Bladder microvascular endothelial cell (primary cell): ENCODE measurements at places on chromosomes 5 and 9. TPM values are rescaled to one million over a fixed set of nuclear protein-coding genes. Genes with fewer than 3 reads are reported as not detected.

CORO2A gene
- total RNA-seq = 0.76 and 2.6 TPM in 2 replicates

EFNA5 gene
- total RNA-seq = 0.81 and 53.3 TPM in 2 replicates

DND1 gene
- total RNA-seq = 0.38 and 0.49 TPM in 2 replicates

PCDHGB6 gene
- total RNA-seq = 1.6 and 3.9 TPM in 2 replicates

FBP2 gene
- not detected in 2 replicates for total RNA-seq

SMIM33 gene
- not detected in 2 replicates for total RNA-seq

ANKRD34B gene
- not detected in 2 replicates for total RNA-seq

FOXD4L4 gene
- total RNA-seq = 0.38 TPM in 1 of 2 replicates, not detected in the other

CCNJL gene
- 3.2 and 8.0 TPM in 2 replicates for total RNA-seq

PHF19 gene
- 34.5 and 34.8 TPM in 2 replicates for total RNA-seq

ROR2 gene
- total RNA-seq = under 0.01 TPM in 1 of 2 replicates, not detected in the other

GNA14 gene
- total RNA-seq = 2.6 and 69.0 TPM in 2 replicates

CCDC152 gene
- 0.06 and 0.16 TPM in 2 replicates for total RNA-seq

CERCAM gene
- 9.6 and 35.7 TPM in 2 replicates for total RNA-seq

WNK2 gene
- total RNA-seq = 0.06 TPM in 1 of 2 replicates, not detected in the other

FRMPD1 gene
- total RNA-seq = not detected in 2 replicates

ANKRD55 gene
- total RNA-seq = 0.49 and 0.82 TPM in 2 replicates

PCDHGA9 gene
- total RNA-seq = 0.97 and 4.5 TPM in 2 replicates

CTXN3 gene
- not detected in 2 replicates for total RNA-seq

TEX48 gene
- total RNA-seq = not detected in 2 replicates

CYLC2 gene
- not detected in 2 replicates for total RNA-seq

ST8SIA4 gene
- 3.2 and 9.4 TPM in 2 replicates for total RNA-seq

SLC6A7 gene
- not detected in 2 replicates for total RNA-seq

PHYHD1 gene
- 0.44 and 0.65 TPM in 2 replicates for total RNA-seq

ANKRD31 gene
- total RNA-seq = under 0.01 TPM in 2 replicates

RNF208 gene
- 0.16 and 0.31 TPM in 2 replicates for total RNA-seq

SPINK1 gene
- not detected in 2 replicates for total RNA-seq

SPINK13 gene
- total RNA-seq = not detected in 2 replicates

TTC16 gene
- total RNA-seq = not detected in 2 replicates

KCNIP1 gene
- 0.32 and 24.7 TPM in 2 replicates for total RNA-seq

CDX1 gene
- total RNA-seq = not detected in 2 replicates

ZFP37 gene
- 0.49 and 1.4 TPM in 2 replicates for total RNA-seq

CKMT2 gene
- total RNA-seq = 0.16 and 0.25 TPM in 2 replicates

GOLM1 gene
- 35.1 TPM in 2 replicates for total RNA-seq

F2RL1 gene
- total RNA-seq = 7.6 and 111 TPM in 2 replicates

GPR150 gene
- total RNA-seq = 0.06 TPM in 1 of 2 replicates, not detected in the other

TAF11L5 gene
- total RNA-seq = not detected in 2 replicates

IER5L gene
- total RNA-seq = 8.3 and 13.1 TPM in 2 replicates

TAL2 gene
- not detected in 2 replicates for total RNA-seq

TAF11L9 gene
- total RNA-seq = not detected in 2 replicates

GABRA6 gene
- total RNA-seq = not detected in 2 replicates

PRUNE2 gene
- 4.9 and 25.7 TPM in 2 replicates for total RNA-seq

CCDC192 gene
- not detected in 2 replicates for total RNA-seq

SLC6A19 gene
- not detected in 2 replicates for total RNA-seq

SLC34A3 gene
- total RNA-seq = not detected in 2 replicates

C9orf50 gene
- under 0.01 TPM in 1 of 2 replicates, not detected in the other for total RNA-seq

OSMR gene
- 9.7 and 21.2 TPM in 2 replicates for total RNA-seq

STPG3 gene
- not detected in 2 replicates for total RNA-seq
